ENCODE measurements at places on chromosomes 4 and X.

DNA sequence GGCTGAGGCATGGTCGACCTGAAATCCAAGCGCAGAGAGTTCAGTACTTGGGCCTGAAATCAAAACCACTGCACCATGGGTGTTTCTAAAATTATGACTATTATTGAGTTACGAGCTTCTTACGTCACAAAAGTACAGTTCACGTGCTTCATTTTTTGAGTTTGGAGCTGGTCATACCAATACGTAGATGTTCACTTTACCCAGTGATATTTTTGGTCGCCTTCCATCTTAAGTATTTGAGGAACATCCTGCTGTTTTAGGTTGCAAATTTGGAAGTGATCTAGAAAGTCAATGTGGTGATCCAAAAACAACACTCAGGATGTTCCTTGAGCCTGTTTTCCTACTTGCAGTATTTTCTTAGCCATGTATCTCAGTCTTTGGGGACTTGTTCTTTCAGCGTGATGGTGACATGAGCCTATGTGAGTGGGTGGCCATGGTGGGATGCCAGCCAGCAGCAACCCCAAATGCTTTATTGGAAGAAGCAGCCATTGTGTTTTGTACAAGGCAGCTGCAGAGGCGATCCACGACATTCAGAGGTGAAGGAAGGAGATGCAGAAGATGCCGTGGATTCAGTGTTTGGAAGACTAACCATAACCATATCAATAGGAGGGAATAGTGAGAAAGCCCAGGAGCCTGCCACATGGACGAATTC, 28.7 kb downstream of the LDB2 start:
- DNase-seq: no peak

DNA sequence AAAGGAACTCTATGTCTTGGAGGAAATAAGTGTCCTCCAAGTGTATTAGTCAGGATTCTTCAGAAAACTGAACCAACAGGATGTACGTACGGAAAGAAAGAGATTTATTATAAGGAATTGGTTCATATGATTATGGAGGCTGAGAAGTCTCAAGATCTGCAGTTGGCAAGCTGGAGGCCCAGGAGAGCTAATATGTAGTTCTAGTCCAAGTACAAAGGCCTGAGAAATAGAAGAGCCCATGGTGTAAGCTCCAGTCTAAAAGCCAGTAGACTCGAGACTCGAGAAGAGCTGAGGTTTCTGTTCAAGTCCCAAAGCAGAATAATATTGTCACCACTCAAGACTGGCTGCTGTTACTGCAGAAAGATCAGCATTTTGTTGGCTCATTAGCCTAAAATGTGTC, 65.3 kb upstream of the EFNB1 start:
- DNase-seq: no peak

GRCh38 chrX:123277347-123277746, 93.3 kb downstream of the GRIA3 start:
- DNase-seq: no peak

GRCh38 chr4:169092889-169093522, 83.0 kb upstream of the CBR4 start:
- DNase-seq: no peak

DNA sequence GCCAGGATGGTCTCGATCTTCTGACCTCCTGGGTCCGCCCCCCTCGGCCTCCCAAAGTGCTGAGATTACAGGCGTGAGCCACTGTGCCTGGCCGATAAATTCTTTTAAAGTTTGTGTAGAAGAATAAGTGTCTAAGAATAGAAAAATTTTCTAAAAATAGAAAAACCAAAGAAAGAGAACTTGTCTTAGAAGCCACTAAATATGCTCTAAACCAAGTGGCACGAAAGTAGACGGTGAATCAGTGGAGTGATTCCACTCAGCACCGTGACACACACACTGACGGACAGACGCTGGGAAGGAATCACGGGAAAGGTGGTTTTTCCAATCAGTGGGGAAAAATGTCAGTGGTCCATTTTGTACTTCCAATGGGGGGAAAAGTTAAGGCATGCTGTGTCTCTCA, 72.7 kb upstream of the PSAPL1 start:
- no peak for DNase-seq

GRCh38 chr4:72935462-72935861, 134.1 kb downstream of the COX18 start:
- DNase-seq: no peak

DNA sequence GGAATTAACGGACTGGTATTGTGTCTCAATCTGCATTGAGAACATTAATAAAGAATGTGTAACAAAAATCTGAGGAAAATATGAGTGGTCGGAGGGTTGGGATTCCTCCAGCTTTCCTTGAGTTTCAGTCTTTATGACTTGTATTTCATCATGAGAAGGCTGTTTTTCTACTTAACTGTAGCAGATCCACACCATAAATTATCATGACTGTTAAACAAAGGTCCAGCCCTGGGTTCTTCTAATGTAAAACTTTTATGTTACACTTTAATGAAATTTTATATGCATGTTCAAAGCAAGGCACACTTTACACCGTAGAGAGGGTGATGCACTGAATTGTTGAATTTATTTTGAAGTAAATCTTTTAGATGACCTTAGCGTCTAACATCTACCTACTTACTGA, 7.0 kb downstream of the AFF2 start:
- no peak for DNase-seq

- DNase-seq: peak; percentile 45
Measured at GRCh38 chr4:14841801-14842768, 160.2 kb upstream of the CPEB2 start.

- no peak for DNase-seq
Measured at GRCh38 chr4:186775902-186776301, 52.2 kb upstream of the FAT1 start.

- DNase-seq: no peak
Measured at GRCh38 chr4:7201420-7202305, 9.3 kb downstream of the SORCS2 start.

DNA sequence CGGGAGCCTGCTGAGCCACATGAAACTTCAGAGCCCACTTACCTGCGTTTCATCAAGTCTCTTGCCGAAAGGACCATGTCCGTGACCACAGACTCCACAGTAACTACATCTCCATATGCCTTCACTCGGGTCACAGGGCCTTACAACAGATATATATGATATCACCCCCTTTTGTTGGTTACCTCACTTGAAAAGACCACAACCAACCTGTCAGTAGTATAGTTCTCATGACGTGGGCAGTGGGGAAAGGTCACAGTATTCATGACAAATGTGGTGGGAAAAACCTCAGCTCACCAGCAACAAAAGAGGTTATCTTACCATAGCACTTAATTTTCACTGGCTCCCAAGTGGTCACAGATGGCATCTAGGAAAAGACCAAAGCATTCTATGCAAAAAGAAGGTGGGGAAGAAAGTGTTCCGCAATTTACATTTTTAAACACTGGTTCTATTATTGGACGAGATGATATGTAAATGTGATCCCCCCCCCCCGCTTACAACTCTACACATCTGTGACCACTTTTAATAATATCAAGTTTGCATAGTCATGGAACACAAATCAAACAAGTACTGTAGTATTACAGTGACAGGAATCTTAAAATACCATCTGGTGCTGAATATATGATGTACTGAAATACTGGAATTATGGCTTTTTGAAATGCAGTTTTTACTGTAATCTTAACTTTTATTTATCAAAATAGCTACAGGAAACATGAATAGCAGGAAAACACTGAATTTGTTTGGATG, 129.9 kb downstream of the TET2 start:
- DNase-seq: no peak

- DNase-seq: peak; percentile 2
Measured at GRCh38 chr4:71130827-71131603, 137.6 kb downstream of the DCK start.

GRCh38 chr4:7854697-7855370, 84.8 kb downstream of the AFAP1 start:
- DNase-seq: no peak

GRCh38 chrX:40778861-40779575, 43.7 kb upstream of the MED14 start:
- DNase-seq: no peak

DNA sequence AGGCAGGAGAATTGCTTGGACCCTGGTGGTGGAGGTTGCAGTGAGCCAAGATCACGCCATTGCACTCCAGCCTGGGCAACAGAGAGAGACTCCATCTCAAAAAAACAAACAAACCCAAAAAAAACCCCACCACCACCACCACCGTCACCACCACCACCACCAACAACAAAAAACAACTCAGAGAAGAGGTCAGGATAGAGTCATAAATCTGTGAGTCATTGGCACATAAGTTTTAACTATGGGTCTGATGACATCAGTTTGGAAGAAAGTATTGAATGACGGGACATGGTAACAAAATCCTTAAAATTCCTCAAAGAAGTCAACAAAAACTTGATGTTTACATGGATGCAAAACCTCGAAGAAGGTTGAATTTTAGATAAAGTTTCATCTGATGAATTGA, 288.0 kb upstream of the SFRP2 start:
- DNase-seq: no peak

GRCh38 chr4:18394656-18395055, 373.1 kb upstream of the LCORL start:
- DNase-seq: no peak

DNA sequence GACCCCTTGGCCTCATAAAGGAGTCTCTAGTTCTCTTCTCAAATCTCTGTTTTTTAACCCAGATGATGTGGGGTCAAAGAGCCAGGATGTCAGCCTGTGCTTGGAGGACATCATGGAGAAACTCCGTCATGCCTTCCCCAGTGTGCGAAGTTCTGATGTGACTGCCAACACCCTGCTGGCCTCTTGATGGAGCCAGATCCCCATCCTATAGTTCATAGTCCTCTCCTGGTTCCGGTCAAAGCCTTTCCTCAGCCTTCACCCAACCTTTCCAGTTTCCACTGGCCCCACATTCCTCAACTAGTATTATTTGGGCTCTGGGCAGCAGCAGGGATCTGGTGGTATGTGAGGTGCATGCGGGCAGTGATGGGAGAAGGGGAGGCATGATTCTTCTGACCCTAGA, 30.7 kb downstream of the TAF7L start:
- DNase-seq: no peak

GRCh38 chr4:133938061-133938460, 263.5 kb downstream of the PABPC4L start:
- no peak for DNase-seq

GRCh38 chr4:95232358-95233156, 316.2 kb downstream of the UNC5C start:
- DNase-seq: no peak

- no peak for DNase-seq
Measured at GRCh38 chrX:118360429-118361125, 14.7 kb downstream of the WDR44 start.

DNA sequence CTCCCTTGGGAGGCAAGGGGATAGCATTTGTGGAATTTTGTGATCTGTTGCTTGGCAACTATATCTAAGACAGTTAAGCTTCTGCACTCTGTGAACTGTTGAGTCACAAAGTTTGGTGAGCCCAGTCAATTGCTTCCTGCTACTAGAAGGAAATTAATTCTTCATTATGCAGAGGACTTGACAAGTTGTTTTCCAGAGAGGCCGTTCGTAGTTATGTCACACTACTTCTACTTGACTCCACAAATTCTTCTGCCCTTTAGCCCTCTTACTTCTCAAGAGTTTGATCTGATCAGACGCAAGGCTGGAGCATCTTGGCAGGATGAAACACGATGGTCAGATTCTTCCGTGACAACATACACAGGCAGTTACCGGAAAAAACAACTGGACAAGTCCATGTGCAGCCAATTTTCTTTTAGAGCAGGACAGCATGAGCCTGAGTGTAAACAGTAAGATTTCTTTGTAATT, at the start of gene C4orf51:
Gene C4orf51 (plus strand): TSS at position 156 of the 465 bp plus-strand sequence. CDS start 58 bp downstream, at position 214.
- DNase-seq: peak; percentile 62

DNA sequence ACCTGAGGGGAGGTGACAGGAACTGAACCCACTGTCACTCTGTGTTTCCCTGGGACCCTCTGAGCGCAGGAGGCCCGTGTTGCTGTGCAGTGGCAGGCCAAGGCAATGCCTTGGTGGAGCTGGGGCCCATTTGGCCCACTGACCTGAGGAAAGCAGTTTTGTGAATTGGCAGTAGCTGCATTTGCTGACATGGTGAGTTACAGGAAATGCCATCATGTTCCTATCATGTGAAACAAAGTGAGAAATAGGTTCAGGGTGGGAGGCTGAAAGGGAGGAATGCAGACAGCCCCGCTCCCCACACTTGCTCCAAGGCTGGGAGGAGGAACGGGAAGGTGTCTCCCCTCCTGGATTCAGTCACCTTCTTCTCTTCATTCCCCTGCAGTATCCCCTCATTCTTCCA, 146.1 kb downstream of the PTTG2 start:
- no peak for DNase-seq

DNA sequence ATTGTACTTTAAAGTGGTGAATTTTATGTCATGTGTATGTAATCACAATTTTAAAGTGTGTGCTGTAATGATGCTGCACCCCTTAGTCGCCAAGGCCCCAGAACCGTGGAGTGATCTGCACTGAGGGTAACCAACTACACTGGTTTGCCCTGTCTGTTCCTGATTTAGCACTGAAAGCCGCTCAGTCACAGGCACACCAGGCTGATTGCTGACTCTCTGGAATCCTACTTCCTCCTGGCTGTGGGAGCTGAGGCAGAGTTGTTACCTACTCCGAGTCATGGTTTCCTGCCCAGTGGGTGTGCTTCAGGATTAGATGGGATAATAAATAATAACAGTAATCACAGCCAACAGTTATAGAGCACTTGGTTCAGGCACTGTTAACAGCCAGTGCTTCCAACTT, 645.4 kb downstream of the BCOR start:
- no peak for DNase-seq

GRCh38 chr4:74692972-74693371, 101.4 kb downstream of the BTC start:
- DNase-seq: no peak

- no peak for DNase-seq
Measured at GRCh38 chr4:42543762-42544161, 113.1 kb downstream of the ATP8A1 start.

DNA sequence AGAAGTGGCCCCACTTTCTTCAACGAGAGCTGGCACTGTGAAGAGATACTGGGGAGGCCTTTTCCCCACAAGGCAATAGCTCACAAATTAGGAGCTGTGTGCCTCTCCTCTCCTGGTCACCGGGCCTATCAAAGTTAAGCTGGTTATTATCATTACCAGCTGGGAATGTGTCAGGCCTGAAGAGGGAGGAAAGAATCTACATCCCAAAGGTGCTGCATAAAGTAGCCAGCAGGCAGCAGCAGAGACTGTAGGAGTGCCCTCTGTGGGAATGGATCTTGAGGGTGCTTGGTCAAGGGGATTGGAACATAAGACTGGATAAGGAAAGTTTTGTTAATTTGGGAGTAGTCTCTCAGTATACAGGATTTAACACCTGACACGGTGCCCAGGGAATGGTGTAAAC, 9.1 kb upstream of the TMPRSS11D start:
- DNase-seq: no peak

- DNase-seq: no peak
Measured at GRCh38 chrX:154458116-154458953, at the start of gene PLXNA3. TSS of gene PLXNA3 (plus strand) at chrX:154458281. CDS start at chrX:154460184, 1,903 bp downstream.

DNA sequence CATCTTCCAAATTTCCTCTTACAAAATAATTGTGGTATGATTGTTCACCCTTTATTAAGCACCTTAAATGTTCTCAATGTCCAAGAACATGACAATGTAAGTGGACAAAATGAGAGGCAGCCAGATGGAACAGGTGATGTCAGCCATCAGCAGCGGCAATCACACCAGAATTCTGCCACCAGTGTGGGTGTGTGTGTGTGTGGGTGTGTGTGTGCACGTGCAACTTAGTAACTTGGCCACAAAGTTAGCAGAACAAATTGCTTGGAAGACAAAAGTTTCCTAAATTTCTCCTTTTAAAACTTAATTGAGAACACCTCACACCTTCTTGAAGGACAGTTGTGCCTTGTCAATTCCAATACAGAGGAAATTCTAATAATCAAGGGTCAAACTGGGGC, 18.7 kb downstream of the LNX1 start:
- DNase-seq: no peak

GRCh38 chr4:145218251-145218650, 37.9 kb upstream of the OTUD4 start:
- DNase-seq: no peak
